Mesenteric fat pad (tissue), 1 donor: ENCODE measurements at places on chromosomes 3 and 15.

DNA sequence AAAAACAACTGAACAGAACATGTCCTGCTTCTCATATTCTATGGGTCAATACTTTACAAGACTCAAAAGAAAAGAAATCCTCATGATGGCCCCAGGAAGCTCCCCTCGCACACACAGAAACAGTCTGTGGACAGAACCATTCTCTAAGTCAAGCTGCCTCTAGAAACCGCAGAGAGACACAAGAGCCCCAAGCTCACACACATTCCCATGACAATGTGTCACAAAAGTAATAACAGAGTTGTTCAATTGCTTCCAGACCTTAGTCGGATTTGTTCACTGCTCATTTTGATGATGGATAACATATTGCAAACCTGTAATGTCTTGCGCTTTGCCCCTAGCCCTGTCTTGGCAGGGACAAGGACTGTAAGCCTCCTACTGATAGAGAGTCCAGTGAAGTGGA is 60.9 kb downstream of the UMPS start:
- DNase-seq, result no peak

- no peak for DNase-seq
Observed at GRCh38 chr3:53181528-53181927, 20.5 kb downstream of the PRKCD start.

GRCh38 chr3:30932513-30933098 is 38.1 kb upstream of the GADL1 start:
- DNase-seq, result no peak

DNA sequence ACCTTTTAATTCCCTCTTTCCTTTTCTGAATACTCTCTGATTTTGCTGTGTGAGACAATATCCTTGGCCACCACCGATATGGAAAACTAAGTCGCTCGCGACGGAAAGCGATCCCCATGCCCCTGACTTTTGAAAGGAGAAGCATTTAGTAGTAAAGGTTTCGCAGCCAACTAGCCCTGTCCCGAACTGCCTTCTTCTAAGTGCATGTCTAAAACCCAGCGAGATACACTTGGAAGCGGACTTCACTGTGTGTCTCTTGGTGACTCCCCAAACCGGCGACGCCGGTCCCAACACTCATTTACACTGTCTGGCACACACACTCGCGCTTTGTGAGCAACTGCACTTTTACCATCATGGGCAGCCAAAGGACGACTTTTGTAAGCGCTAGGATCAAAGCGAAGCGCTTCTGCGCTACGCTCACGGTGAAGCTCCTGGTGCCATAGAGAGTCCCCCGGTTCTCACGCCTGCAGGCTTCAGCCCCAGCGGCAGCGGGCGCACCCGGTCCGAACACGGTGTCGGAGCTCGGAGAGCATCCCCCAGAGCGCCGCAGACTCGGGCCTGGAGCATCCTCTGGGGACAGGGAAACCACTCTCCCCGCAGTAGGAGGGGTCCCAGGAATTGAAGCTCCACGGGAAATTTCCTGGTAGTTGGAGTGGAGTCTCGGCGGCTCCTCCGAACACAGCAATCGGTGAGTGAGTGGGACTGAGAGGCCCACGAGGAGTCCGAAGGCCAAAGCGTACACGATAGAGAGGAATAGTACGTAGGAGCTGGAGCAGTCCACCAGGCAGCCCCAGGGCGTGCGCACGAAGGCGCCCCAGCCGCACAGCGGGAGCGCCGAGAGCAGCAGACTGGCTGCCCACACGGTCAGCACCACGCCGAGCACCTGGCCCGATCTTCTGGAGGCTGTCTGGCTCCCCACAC is 1.4 kb downstream of the GPR149 start:
- DNase-seq, result peak; percentile 79

GRCh38 chr3:133595341-133595740 is 21.9 kb downstream of the CDV3 start:
- DNase-seq, result no peak

GRCh38 chr15:24956111-24956838 is 1.5 kb downstream of the SNRPN start:
- DNase-seq, result no peak

GRCh38 chr3:124814620-124815421 is 72.3 kb downstream of the ITGB5 start:
- DNase-seq, result peak; percentile 87

- no peak for DNase-seq
Observed at GRCh38 chr3:185087419-185087818, 65.4 kb downstream of the C3orf70 start.

DNA sequence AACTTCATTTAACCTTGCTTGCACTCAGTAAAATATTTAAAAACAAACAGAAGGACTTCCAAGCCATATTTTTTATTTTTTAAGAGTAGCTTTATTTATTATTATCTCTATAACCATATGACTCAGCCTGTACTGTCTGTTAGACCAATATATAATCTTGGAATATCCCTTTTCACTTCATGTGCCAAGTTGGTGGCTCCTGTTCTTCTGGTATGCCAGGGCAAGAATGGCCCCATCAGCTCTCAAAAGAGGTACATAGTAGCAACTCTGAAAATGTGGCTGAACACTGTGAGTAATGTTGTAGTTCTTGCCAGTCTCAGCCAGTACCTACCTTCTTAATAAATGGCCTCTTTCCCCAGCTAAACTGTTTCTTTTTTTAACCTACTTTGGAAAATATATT is 257.0 kb upstream of the UBE2E1 start:
- DNase-seq, result no peak

GRCh38 chr3:117485841-117486240 is 776.3 kb downstream of the TUSC7 start:
- no peak for DNase-seq

- no peak for DNase-seq
Observed at GRCh38 chr15:51842852-51843737, 13.6 kb downstream of the TMOD3 start.

- DNase-seq, result no peak
Observed at GRCh38 chr15:69305204-69305931, 6.7 kb downstream of the PAQR5 start.

DNA sequence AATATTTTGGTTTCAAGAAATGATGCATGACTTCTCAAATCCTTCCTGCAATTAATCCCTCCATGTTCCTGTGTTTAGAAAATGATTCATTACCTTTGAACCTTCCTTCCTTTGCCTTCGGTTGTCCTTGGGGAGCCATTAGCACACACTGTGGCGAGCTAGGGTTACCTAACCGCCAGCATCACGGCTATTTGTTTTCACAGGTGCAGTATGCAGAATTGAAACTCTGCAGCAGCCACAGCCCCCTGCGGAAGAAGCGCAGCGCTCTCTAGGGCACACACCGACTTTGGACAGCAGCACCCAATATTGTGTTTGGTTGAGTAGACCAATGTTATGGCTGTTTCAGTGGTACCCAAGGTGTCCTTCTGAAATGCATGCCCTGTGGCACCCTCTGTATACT is 247.4 kb downstream of the MCTP2 start:
- no peak for DNase-seq

GRCh38 chr15:53126144-53126543 is 336.0 kb upstream of the ONECUT1 start:
- no peak for DNase-seq

GRCh38 chr15:67824976-67825880 is at the start of gene SKOR1:
SKOR1 (plus strand) TSS chr15:67825509; CDS start chr15:67825603, 94 bp downstream.
- DNase-seq, result no peak

- DNase-seq, result no peak
Observed at GRCh38 chr3:17579289-17580031, 163.0 kb downstream of the TBC1D5 start.

DNA sequence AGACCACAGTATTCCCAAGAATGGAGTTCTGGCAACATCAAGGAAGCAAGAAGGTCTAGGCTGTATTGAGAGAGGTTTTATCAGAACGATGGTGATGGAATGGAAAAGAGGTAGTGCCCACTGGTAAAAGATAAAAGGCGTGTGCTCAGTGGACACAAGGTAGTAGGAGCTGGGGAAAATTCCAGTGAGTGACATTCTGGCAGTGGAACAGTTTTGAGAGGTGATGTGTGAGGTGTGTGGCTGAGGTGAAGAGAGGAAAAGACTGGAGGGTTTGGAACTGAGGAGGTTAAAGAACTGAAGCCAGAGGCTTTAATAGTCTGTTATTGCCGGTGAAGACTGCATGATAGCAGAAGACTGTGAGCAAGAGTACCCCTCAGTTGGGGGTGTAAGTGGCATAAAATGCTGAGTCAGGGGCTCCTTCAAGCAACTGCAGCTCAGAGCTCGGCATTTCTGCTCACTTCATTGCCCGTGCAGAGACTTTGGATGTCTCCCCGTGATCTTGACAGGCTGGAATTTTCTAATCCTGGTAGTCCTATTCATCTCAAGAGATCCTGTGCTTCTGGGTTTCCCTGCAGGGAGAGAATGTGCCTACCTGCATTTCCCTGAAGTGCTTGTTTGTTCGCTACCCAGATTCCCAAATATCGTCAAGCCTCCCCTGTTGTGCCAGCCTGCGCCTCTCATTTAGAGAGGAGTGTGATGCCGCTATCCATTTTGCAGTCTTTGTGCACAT is 191.0 kb downstream of the SATB1 start:
- DNase-seq, result no peak

DNA sequence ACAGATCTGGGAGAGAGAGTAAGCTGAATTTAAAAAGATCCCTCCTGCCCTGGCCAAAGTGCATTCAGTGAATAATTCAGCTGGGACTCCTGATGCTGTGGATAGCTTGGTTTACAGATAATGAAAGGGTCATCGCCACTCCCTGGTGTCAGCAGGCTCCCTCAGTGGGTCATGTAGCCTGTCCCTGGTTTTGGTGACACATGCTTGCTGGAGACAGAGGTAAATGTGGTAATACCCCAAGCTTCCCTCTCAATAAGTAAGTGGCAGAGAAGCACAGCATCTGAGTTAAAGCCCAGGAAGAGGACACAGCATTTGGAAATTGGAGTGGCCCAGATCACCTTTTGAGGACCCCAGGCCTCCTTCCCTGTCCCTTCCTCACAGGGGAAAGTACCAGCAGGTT is 1.8 kb downstream of the TMEM115 start:
- DNase-seq, result no peak

DNA sequence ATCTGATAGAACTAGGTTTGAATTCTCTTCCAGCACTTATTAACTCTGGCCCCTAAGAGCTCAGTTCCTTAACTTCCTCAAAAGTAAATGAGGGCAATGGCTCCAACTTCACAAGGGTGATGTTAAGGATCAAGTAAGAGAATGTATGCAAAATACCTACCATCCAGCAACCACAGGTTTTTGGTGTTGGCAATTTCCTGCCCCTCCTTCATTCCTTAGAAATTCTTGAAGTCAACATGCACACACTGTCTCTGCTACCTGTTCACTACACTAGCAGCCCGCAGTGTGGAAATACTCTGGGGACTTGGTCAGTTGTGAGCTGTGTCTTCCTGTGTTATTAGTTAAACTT is 5.0 kb downstream of the ZBED2 start:
- DNase-seq, result no peak

DNA sequence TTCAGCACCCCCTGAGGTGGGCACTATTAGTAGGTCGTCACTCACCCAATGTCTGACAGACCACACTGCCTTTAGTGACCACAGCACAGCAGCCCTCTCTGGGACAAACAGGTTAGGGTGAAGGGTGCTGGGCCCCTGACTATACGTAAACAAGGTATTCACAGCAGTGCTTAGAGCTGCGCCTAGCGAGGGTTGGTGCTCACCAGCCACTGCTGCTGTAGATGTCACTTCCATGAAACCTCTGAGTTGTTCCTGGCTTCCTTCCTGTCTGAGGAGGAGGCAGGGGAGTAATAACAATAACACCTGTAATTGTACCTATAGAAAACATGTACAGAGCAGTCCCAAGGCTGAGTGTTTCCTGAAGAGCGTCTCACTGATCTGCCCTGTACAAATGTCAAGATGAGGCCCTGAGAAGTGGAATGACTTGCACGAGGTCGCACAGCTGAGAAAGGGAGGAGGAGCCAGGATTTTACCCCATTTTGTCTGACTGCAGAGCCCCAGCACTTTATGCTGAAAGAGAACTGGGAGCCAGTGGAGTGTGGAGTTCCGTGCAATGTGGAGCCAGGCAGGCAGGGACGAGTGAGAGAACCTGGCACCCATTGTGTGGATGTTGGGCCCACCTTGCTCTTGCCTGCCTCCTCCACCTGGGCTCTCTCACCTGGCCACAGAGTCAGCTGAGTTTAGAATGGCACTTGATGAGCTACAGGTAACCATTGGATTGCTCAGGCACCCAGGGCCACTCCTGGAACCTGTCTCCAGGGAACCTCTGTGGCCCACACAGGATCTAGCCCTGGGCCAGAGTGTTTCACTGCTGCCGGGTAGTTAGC is 93.8 kb downstream of the DNAJB8 start:
- DNase-seq, result no peak

- no peak for DNase-seq
Observed at GRCh38 chr15:75832114-75832513, 11.1 kb upstream of the UBE2Q2 start.
